Right renal cortex interstitium (tissue), 3 donors: ENCODE measurements at places on chromosomes 3 and 15.

DNA sequence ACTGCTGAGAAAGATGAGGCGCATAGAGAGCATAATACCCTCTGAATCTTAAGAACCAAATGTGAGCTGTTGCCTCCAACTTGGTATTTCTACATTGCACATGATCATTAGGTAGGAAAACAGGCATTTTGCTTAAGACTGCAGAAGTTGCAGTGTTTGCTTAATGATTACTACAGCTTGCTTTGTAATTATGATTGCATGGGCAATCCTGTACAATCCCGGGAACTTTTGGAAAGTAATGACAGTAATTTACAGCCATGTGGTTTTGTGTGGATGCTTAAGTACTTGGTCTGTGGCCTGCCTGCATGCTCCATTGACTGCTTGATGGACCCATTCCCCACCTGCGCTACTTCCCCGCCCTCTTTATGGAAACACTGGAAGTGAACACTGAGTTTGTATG, 301.1 kb downstream of the DIPK2A start:
- DNase-seq, result peak; percentile 57

DNA sequence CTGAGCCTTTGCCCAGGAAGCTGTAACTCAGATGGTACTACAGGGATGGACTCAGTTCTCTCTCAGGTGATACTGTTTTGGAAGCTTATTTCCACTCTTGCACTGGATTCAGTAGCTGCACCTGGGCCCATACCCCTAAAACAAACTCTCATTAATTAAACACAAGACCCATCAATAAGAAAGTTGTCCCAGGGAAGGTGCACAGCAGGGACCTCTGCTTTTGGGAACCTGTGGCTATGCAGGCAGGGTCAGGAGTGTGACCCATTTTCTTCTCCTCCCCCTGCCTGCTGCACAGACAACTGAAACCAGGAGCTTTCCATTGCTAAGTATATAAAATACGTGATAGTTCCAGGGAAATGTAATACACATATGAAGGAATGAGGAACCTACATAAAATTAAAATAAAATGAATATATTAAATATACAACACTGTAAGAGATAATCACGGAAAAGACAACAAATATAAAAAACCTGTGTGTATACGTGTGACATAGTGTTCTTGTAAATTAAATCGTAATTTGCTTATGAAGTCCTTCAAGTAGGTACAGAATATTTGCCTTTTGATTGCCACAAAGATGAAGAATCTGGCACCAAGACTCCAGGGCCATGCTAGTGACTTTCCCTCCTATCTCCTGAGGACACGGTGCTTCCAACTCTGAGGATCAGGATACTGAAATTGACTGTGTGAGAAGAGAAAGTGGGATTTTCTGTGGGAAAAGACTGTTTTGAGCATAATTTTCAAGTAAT, 101.6 kb upstream of the GOLGA6L6 start:
- no peak for DNase-seq

GRCh38 chr15:101702077-101702476, 22.2 kb downstream of the TARS3 start:
- DNase-seq, result no peak

GRCh38 chr3:127483902-127484591, 106.5 kb downstream of the TPRA1 start:
- DNase-seq, result no peak

DNA sequence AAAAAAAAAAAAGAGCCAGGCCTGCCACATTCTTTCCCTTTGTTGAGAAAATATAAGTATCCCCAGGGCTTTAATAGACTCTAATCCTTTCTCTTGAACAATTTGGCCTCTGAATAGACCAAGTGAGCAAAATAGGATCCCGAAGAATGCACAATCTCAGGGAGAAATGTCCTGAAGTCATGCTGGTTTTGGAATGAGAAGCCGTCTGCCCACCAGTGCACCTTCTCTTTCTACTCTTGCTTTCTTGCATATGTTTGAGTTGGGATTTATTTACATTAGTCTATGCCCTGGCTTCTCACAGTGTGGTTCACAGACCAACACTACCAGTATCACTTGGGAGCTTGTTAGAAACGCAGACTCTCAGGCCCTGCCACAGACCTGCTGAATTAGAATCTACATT, 153.0 kb downstream of the ZNF621 start:
- no peak for DNase-seq

DNA sequence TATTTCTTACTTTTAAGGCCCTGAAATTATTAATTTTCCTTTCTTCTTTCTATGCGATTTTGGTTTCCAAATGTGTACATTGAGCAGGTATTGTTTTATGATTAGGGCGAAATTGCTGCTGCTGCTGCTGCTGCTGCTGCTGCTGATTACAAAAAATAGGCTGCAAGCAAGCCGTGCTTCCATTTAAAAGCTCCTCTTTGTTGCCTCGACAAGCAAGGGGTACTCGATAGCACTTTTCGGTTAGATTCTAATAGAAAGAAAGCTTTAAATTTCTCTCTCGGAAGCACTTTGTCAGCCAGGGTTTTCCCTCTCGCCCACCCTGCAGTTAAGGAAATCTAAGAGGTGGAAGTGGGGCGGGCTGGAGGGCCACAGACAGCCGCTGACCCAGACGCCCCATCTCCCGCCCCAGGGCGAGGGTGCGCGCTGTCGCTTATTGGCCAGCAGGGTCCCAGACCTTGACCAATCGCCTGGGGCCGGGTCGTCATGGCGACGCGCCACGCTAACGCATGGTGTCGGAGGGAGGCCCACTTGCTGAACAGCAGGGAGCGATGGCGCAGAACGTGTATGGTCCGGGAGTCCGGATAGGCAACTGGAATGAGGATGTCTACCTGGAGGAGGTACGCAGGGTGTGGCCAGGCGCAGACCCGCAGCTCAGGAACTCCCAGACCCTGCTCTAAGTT, at the start of gene CFAP161:
CFAP161 (plus strand) TSS at position 489 of the 680 bp plus-strand sequence; CDS start at position 549, 60 bp downstream.
- peak; percentile 25 for DNase-seq

DNA sequence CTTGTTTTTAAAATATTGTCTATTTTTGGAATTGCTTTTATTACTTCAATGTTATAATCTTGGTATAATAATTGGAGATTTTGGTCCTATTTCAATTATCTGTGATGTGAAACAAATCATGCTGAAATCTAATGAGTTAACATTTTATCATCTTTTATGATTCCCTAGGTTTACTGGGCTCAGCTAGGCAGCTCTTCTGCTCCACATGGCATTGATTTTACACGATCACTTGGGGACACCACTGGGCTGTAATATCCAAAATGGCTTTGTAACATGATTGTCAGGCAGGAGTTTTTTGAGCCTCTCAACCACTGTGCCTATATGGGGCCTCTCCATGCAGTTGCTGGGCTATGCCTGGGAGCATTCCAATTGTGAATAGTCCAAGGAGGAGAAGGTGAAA, 163.3 kb downstream of the PYDC2 start:
- no peak for DNase-seq

DNA sequence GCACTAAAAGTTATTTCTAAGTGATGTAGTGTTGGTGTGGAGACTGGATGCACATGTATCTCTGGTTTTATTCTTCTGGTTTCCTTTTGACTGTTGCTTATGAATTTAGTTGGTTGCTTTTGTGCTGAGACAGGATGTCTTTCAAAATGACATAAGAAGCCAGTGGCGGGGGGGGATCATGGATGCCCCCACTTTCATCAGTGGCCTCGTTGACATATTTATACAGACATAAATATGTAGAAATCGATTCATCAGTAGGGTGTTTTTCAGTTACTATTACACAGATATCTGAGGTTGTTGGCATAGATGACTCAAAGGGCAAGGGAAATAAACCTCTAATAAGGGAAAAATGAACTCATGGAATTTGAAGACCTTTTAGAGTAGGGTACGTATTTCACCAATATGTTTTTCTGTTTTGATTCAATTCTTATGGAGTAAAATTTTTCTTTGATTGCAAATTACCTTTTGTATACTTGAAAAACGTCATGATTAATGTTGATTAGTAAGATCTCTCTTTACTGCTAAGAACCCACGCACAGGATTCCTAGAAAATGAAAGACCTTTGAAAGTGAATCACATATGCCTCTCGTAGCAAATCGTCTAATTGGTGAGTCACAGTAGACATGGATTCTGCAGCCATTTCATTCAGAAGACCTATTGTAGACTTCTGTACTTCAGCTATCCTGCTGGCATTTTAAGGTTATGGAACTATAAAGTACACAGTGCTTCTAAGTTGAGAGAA, 97.4 kb upstream of the RBMS3 start:
- no peak for DNase-seq

DNA sequence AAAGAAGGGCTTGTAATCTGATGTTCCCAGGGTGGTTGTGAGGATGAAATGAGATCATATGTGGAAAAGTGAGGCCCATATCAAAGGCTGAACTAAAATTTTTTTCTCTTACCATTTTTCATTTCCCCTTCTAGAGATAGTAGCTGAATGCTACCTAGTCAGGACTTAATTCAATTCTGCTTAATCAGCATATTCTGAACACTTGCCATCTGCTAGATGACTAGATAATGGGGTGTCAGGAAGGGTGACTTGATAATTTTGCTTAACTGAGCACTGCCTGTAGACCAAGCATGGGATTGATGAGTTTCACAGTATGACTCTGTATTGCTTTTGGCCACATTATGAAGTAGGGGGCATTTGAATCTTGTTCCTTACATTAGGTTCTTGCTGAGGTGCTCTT, 136.2 kb downstream of the CHST2 start:
- no peak for DNase-seq
